GM23248 (cell line): ENCODE measurements at places on chromosomes 2 and 18.
A peak's percentile ranks its signal among the peaks of the same experiment; 100 is the strongest.

DNA sequence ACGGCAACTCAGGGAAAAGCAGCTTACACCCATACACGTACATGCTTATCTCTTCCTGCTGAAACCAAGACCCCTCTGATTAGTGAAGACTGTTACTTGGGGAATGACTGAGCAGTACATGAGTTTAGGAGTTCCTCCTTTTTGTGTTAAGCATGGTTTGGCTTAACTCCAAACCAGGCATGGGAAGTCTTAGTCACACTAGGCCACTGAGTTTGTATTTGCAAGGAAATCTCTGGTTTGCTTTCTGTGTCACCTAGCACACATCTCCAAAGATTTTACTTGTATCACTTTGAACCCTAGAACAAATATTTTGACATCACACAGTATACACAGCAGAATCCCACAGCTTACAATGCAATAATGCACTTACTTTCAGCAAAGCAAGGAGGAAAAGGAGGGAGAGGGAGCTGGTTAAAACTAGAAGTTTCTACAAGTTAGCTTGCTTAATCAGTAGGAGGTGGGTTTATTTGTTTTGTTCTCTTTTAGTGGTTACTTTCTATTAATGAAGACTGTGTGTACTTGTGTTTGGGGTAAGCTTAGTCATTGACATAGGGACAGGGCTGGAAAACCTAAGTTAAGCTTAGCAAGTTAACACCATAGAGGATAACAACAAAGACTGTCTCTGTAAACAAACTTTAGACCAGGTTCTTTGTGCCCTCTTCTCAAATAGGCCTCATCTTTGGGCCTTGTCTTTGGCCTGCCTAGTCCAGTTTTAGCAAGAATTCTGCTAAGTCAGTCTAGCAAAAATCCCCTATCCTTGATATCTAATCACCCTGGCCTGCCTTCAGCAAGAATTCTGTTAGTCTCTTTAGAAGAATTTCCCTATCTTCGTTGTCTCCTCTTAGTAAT, 219.4 kb downstream of the MREG start:
- peak; percentile 96 for DNase-seq

DNA sequence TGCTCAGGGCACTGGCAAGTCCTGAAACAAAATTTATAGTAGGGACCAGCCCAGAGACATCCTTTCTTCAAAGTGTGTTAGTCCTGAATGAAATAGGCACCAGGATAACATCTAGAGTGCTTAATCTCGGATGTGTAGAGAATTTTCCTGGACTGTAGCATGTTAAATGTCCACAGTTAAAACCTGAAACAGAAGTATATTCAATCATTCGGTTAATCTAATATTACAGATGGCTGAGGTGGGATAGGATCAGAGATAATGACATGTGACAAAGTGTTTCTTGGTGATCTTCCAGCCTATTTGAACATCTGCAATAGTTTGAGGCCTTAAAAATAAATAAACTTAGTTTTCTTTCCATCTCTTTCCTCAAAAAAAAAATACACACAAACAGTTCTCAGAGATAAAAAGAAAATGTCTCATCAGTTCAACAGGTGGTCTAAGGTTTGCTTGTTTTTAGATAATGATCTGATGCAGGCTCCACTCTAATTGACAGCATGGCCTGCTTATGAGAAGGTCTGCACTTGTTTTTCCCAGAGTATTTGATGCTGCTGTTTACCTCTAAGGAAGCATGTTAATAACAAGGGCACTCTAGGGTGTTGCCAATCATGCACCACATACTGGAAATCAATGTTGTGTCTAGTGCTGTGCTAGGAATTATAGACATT, 25.9 kb downstream of the CNTNAP5 start:
- DNase-seq, result no peak

DNA sequence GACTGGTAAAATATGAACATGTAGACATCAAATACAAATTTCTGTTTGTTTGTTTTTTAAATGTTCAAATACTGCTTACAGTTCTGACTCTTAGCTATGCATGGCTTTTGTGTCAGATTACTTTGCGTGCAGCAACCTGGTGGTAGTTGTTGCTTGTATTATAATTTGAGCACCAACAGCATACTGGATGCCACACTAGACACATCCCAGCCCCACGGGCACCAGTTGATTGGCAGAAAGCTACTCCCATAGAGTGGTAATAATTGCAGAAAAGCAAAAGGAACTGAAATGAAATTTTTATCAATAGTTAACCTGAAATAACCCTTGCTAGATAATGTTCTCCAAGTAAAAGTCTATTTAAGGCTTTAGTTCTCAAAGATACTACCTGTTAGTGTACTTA, 91.6 kb downstream of the EHBP1 start:
- no peak for DNase-seq

DNA sequence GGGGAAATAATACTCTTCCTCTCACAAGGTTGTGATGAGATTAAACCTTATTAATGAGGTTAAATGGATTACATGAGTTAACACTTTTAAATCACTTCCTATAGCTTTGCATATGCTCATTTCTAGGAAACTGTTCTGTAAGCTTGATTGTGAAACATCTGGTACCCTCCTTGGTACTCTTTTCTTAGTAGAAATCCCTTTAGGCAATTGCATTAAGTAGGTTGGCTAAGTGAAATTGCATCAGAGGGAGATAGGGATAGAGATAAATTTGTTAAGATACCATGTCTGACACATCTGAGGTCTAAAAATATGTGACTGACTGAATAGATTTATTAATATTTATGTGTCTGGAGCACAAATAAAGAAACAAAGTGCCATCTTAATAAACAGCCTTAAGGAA, 275.9 kb upstream of the MAP2 start:
- DNase-seq, result no peak
